ENCODE measurements at places on chromosomes 5 and 9. TPM values are rescaled to one million over a fixed set of nuclear protein-coding genes. Genes with fewer than 3 reads are reported as not detected.

Gene LRRC70
- polyA plus RNA-seq, result 0.60 TPM

GRCh38 chr5:175649967-175650366 is 7.9 kb upstream of the HRH2 start:
- peaks cover 1% of the 10 kb centered on the region for H3K27me3 ChIP-seq
- no peak for DNase-seq
- H3K4me3 ChIP-seq, result peak overlapping the region; percentile 75

Gene SHC3
- not detected for polyA plus RNA-seq

GRCh38 chr9:98135938-98136337 is 16.9 kb upstream of the TRIM14 start:
- H3K27ac ChIP-seq, result no peak overlapping the region
- H3K4me3 ChIP-seq, result no peak overlapping the region
- peaks cover 13% of the 10 kb centered on the region for H3K36me3 ChIP-seq
- H3K27me3 ChIP-seq, result no peaks in the 10 kb centered on the region
- DNase-seq, result no peak

Gene PCDHGA12
- polyA plus RNA-seq, result not detected

DNA sequence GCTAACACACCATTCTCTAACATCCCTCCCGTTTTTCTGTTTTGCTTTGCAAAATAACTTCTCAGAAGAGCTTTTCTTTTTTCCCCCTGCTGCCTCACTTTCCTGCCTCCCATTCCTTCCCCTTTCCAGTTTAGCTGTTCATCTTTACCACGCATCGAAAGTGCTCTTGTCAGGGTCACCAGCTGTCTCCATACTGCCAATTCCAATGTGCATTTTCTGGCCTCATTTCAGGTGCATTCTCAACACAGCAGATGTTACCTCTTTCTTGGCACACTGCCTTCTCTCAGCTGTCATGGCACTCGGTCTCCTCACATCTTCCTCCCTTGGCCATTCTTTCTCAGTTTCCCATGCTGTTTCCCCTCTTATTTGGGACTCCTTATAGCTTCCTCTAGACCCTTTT is 9.5 kb downstream of the ARSK start:
- no peak overlapping the region for H3K4me3 ChIP-seq
- H3K27me3 ChIP-seq, result no peaks in the 10 kb centered on the region
